ENCODE measurements at places on chromosomes 3 and 15.

DNA sequence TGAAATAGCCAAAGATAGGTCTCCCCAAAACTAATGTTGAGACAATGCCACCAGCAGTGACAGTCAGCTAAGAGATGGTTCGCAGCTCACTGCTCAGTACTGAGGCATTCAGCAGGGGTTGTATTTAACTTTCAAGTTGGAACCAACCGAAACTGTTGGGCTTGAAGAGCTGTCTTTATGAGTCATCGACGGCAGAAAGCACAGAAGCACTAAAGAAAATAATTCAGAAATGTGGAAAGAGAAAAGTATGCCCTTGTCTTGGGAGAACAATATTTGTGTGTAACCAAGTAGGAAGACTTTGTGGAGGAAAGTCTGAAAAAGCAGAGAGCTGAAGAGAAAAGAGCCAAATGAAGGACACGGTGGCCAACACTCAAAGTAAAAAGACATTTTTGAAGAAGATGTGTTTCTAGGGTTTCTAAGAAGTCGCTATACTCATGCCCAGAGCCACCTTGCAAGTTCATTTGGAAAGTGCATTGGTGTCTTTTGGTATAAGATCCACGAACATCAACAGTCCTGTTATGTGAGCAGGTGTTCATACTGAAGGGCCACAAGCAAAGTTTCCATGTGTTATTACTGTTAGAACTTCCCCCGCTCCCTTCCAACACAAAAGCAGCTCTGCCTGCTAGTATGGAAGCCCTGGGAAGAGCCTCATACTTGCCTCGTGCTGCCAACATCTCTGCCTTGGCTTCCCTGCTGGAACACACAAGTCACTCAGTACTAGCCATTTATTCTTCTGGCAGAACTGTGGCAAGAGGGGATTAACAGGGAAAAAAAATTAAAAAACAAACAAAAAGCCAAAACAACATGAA is 4.1 kb upstream of the RARB start:
- no peak for DNase-seq

DNA sequence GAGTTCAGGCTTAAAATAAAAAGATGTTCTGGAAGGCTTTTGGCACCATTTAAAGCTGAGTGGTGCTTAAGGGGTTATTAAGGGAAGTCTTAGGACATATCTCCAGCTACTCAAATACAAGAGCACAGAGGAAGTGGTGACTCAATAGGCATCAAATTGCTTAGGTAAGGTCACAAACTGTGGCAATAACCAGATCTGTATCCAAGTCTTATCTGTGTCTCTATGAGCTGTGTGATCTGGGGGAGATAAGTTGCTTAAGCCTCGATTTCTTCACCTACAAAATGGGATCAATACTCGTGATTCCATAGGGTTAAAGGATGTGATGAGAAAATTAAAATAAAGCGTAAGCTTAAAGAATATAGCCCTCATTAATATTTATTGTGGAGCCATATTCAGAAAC is 7.6 kb downstream of the HDC start:
- no peak for DNase-seq

- DNase-seq: no peak
Measured at GRCh38 chr15:94791008-94791407, 559.6 kb downstream of the MCTP2 start.

- no peak for DNase-seq
Measured at GRCh38 chr3:39269528-39269927, 10.3 kb downstream of the CX3CR1 start.

DNA sequence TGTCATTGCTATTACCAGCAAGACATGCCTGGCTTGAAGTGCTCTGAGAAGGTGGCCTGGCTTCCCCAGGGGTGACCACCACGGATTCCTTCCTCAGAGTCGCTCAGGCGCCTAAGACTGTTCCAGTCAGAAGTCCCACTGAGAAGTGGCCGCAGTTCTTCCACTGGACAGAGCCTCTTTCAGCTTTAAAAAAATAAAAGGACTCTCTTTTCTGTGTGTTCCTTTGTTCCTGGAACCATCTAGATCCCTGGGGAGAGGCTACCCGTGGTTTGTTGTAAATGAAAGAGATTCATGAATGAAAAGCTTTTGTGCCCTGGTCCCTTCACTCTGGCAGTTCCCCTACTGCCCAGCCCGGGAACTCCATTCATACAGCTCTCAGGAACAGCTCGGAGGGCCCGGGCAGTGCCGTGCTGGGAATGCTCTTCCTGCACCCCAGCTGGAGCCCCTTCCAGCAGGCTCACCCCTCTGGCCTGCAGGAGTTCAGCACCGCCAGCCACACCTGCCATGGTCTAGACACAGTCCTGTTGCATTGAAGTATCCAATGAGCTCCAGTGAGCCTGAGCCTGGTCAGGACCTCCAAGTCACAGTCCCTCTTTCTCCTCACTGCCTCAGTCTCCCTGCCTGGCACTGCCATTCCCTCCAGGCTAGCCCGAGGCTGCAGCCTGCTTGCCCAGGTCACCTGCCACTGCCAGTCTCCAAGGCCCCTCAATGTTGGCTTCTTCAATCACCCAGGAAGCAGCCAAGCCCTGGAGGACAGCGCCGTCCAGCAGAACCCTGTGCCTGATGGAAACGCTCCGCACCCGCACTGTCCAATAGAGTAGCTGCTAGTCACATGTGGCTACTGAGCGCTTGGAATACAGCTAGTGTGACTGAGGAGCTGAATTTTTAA is 75.4 kb downstream of the XXYLT1 start:
- no peak for DNase-seq

DNA sequence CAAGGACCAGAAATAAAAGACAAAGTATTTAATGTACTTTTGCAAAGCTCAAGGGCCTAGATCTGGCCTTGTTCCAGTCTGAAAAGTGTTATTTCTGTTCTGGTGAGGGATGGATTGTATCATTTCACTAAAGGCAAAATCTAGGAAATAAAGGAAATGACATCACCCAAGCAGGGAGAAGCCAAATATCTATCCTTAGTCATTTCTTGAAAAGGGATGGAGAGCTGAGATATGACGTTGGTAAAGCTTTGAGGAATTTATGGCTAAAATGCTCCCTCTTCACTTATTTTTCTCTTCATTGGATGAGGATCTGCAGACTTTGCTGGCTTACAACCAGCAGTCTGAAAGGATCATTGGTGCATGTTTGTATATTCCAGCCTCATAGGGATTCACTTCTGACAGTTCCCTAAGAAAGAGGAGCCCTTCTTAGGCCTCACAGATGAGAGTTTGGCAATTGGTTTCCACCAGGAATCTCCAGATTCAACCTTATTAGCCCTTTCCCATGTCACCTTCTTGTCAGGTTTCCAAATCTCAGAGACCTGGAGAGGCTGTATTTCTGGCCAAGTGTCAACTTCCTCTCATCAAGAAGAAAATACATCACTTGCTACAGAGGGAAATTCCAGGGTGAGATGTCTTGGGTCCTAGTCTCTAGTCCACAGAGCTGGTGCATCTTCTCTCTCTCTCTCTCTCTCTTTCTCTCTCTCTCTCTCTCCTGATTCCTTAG is 93.7 kb upstream of the BOC start:
- DNase-seq: no peak

DNA sequence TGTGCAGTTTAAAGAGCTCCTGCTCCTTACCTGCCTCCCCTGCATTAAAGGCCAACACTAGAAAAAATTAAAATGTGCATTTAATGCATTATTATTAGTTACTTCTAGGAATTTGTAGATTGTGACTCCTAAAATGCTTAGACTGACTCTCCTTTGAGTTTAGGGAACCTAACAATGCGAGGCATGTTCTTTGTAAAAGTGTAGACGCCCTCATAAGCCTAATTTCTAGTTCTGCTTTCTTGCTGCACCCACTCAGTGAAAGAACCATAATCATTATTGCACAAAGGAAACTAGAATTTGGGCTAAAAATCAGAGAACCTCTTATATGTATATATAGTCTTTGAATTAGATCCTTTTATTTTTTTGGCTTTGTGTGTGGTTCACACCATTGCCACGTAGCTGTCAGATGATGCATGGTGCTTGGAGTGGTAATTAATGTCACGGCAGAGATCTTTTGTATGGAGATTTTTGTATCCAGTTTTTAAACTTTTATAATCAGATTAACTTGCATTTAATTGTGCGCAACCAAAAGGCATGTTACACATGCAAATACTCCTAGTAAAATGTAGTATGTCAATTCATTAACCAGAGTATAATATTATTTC is 710 bp downstream of the ABHD10 start:
- no peak for DNase-seq

GRCh38 chr3:117710501-117710900 is 1000.9 kb downstream of the TUSC7 start:
- no peak for DNase-seq

DNA sequence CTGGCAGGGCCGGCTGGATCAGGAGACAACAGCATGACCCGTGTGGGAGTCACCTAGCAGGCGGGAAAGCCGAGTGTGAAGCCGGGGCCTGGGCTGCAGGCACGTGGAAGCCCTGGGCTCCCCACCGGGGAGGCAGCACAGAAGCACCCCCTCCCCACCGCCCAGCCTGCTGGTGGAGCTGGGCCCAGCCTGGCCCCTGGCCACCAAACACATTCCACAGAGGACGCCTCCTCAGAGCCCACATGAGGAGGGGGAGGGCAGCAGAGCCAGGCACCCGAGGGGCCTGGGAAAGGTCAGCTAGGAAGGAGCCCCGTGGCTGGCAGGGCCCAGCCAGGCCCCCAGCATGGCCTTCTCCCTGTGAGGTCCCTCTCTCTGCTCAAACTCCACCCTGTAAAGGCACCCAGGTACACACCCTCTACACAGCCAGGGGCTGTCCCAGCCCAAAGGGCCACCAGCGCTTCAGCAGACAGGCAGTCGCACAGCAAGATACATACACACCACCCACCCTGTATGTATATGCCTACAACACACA is 4.5 kb downstream of the PLXNB1 start:
- no peak for DNase-seq

GRCh38 chr15:85491691-85492090 is 111.3 kb downstream of the AKAP13 start:
- no peak for DNase-seq

DNA sequence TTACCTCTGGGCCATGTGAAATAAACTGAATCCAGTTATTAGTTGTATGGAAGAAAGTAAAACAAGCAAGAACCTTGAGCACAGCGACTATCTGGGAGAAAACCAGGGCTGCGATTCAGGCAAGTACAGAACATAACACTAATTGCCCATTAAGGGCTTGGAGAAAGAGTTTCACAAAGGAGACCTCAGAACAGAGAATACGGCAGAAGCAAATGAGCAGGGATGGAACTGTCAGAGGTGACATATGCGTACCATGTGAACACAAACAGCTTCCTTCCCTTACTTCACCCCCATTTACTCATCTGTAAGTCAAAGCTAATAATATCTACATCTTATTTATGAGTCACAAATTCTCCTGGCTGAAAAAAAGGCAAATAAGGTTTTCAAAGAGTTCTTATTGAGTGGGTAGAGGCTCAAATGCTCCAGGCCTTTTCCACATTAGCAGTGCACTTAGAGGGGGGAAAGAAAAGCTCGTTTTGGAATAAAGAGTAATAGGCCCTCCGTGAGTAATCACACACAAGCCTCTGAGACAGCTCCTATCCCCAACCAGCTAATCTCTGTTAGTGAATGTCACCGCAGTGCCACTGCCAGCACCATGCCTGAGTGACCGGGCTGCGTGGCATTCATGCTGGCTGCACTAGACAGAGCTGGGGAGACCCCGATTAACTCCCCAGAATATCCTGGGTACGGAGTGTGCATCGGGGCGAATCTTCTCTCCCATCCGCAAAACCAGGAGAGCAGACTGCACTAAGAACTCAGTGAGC is 2.6 kb downstream of the PCSK6 start:
- DNase-seq: no peak

GRCh38 chr15:59317211-59317610 is 55.5 kb downstream of the MYO1E start:
- no peak for DNase-seq

GRCh38 chr3:178382449-178383061 is 153.7 kb upstream of the KCNMB2 start:
- DNase-seq: peak; percentile 75

GRCh38 chr3:187740421-187741399 is 4.6 kb downstream of the BCL6 start:
- no peak for DNase-seq

DNA sequence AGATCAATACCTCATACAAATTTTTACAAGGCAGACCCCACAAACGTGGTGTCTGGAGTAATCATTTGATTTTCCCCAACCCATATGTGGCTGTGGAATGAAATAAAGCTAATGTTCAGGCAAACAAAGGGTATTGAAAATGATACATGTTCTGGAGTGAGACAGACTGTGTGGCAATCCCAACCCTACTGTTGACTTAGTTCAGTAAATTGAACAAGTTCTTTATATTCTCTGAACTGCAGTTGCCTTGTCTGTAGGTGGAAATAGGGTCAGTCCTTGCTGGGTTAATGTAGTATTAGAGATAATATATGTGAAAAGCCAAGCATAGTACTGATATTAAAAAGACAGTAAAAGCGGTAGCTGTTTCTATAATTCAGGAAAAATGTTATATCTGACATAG is 69.0 kb downstream of the GRM7 start:
- DNase-seq: no peak

DNA sequence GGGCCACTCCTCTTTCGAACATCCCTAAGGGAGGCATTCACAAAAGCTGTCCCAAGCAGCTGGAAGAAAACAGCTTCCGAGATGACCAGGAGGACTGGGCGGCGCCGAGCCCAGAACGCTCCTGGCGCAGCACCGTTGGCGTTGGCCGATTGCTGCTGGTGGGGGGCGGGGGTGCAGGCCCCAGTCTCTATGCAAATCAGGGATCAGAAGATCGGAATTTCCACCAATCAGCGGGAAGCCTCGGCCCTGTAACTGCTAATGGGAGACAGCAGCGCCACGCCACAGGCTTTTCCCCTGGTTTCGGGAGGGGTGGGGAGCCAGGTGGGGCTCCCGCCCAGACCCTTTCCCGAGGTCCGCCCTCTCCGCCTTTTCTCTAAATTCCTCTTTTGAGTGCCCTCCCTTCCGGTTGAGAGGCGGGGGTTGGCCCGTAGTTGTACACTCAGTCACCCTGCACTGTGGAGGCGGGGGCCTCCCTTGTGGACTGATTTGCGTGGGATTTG is 27.0 kb downstream of the HMCES start:
- DNase-seq: no peak

- no peak for DNase-seq
Measured at GRCh38 chr3:78703944-78704343, 1063.9 kb downstream of the ROBO1 start.

GRCh38 chr3:24829011-24829581 is 334.4 kb upstream of the THRB start:
- no peak for DNase-seq

DNA sequence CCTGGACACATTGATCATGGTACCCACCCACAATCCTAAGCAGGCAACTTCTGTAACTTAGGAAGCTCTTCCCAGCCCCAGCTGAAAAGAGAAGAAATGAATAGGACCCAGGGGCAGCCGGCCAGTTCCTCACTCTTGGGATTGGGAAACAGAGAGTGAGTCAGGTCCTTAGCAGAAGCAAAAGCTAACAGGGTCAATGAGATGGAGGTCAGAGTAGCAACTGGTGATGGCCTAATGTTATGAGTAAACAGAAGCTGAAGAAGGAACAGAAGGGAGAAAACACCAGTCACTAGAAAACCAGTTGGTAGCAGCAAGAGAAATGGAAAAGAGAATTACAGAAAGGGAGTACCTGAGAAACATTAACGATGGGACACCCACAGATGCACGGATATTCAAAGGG is 20.0 kb downstream of the RIOX2 start:
- peak; percentile 48 for DNase-seq

Measured in HS-5 (cell line).